Activated T-helper 1 cell treated with Interleukin-2 at 50 U/mL for 16 hours (primary cell): ENCODE measurements at places on chromosomes 7 and 10.

- no peak for DNase-seq
Observed at GRCh38 chr7:107609811-107610261, 29.8 kb downstream of the BCAP29 start.

DNA sequence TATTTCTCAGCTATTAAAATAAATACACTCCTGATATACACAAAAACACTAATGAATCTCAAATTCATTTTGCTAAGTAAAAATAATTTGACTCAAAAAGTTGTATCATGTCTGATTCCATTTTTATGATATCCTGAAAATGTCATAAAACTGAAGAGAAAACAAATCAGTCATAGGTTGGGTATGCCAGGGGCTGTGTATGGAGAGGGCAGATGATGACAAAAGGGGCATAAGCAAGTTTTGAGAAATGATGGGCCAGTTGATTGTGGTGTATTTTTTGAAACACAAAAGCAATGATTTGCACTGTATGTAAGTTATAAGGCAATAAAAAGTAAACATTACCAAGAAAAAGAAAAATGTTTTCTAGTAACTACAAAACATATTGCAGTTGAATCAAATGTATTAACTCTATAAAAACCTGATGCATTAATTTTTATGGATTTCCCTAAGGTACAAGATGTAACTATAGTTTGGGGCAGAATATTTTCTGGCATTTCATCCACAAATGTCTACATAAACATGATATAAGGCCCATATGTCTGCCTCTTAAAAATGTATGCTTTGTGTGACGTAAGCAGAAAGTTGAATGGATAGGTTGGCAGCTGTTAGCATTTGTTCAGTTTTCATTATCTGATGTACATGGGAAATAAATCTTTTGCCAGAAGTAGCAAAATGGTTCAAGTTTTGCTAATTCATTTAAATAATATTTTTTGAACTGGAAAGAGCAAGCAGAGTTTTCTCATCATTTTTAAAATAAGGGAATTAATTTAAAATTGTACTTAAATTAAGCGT lies 35.1 kb upstream of the ING3 start:
- DNase-seq = no peak

DNA sequence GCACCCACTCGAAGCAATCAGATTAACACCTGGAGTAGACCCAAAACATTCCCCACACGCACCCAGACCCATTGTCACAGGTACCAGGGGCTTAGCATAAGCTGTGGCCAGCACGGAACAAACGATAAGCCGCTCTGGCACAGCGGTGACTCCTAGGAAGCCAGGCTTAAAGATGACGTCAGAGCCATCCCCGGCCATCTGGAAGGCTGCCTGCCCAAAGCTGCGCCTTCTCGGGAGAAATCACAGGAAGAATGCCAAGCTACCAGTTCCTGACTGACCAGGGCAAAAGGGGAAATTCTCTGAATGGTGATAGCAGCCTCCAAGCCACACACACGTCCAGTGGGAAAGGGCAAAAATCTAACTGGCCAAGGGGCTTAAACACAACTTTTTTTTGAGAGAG lies 13.0 kb upstream of the WIPI2 start:
- DNase-seq = no peak

DNA sequence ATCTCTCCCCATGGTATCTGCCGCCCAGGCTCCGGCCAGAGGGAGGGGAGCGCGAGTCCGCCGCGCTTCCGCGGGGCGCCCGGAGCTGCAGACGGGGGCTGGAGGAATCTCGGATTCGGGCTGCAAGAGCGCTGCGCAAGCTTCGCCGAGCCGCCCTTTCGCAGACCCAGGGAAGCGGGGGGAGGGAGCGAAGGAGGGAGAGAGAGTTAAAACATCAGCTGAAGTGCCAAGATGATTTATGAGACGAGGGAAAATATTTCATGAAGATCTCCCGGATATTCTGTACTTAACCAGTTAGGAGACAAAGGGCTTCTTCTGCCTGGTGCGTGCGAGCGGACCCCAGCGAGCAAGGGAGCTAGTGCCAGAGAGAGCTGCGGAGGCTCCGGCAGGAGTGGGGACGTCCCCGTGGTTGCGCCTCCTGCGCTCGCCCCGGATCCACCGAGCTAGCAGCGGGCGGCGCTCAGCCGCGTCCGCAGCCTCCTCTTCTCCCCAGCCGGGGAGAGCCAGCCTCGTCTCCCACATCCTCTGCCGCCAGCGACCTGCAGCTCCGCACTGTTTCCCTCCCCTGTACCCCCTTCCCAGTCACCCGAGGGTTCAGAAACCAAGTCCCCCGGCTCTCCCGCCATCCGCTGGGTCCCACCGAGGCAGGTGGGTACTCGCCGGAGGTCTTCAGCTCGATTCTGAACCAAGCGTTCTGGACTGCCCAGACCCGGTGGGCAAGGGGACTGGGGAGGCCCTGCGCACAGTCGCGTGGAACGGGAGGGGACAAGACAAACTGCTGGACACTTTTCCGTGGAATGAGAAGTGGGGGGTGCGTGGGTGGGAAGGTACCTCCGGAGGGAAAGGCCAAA lies 1.0 kb upstream of the PAX2 start:
- no peak for DNase-seq

GRCh38 chr7:50821457-50822008 lies 38.8 kb upstream of the GRB10 start:
- DNase-seq = no peak

- DNase-seq = no peak
Observed at GRCh38 chr7:51151455-51151854, 165.2 kb downstream of the COBL start.

DNA sequence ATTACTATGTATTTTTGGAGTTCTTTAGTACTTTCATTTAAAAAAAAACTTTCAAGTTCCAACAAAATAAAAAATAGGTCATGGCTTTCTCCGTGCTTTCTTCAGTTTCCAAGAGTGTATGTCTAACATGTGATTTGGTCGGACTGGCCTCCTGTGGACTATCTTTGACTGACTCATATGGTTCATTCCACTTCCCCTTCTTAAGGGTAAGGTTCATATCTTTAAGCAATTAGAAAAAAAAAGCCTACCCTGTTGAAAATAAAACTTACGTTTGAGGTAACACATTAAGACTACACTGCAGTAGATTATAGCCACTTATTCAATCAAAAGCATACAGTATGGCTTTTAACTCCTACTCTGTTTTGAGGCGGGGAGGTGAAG lies 112.8 kb upstream of the AHR start:
- DNase-seq = no peak
